ENCODE measurements at places on chromosomes 16 and 17.

DNA sequence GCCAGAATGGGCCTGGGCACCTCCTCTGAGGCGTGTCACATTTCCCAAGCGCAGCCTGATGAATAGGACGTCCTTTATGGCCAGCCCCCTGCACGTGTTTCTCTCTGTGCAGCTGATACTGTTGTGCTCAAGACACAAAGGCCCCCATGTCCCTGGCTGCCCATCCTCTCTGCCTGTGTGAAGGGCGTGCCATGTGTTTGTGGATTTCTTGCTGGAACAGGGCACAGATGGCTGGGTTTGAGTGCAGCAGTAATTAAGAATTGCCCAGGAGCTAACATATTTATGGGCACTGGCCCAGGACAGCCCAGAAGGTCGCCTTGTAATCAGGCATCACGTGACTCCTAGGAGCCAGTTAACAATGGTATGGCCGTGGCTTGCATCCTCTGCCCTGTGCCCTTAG, 181.1 kb downstream of the CCDC182 start:
- no peak for DNase-seq

DNA sequence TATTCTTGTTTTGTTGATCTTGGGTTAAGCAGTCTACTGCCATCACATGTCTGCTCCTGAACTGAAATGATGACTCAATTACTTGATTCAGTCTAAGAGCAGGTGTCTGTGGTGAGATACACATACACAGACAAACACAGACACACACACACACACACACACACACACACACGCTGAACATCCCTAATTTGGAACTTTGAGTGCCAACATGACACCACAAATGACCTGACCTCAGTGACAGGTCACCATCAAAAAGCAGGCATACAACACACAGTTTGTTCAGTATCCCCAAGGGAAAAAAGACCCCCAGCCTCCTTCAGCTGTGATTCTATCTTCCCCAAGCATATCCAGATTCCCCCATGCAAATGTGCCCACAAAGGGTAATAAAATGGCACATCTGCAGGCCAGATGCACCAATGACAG, 130.1 kb upstream of the TMEM97 start:
- DNase-seq: no peak

GRCh38 chr17:66711401-66711800, 123.5 kb upstream of the CACNG5 start:
- DNase-seq: no peak

DNA sequence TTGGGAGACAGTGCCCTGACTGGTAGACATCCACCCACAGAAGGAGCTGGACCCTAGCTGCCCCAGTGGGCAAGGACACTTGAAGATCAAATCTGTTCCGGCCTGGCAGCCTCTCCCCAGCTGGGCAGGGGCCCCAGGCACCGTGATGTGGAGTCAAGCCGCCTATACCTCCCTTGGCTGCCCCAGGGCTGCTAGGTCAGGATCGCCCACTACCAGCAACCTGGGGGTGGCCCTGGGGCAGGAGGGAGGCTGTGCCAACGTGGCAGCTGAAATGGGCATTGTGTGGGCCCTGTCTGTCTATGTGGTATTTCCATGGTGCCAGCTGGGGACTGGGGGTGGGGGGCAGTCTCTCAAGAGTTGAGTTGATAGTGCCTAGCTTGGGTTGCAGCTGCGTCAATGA, 941 bp downstream of the PDK2 start:
- no peak for DNase-seq

- no peak for DNase-seq
Measured at GRCh38 chr16:77289331-77289809, 90.2 kb downstream of the SYCE1L start.

- peak; percentile 25 for DNase-seq
Measured at GRCh38 chr17:77516902-77517301, 376.1 kb downstream of the SEC14L1 start.

DNA sequence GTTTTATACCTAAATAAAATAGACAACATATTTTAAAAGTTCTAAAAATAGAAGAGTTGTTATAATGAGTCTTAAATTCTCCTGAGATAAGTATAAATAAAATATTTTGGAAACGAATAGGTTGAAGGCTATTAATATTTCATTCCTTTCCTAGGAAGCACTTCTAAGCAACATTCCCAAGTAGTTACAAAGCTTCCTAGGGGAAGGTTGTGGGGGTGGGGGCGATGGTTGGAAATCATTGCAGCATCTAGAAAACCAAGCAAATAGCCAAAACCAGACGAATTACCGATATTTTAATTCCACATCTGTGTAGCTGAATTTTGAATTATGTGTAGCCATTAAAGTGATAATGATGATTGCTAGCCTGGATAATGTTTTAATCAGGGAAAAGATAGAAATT, 26.9 kb downstream of the PTRH2 start:
- no peak for DNase-seq

- DNase-seq: no peak
Measured at GRCh38 chr17:37643869-37644268, 623 bp upstream of the DDX52 start.

- DNase-seq: no peak
Measured at GRCh38 chr17:51079049-51079448, 41.6 kb downstream of the SPAG9 start.

GRCh38 chr17:42979511-42980273, at the start of gene PTGES3L:
PTGES3L (minus strand) TSS chr17:42980080; CDS start chr17:42980053, 27 bp downstream.
- DNase-seq: peak; percentile 84

- peak; percentile 67 for DNase-seq
Measured at GRCh38 chr17:77279448-77280303, 138.9 kb downstream of the SEC14L1 start.

- DNase-seq: no peak
Measured at GRCh38 chr16:85239239-85239638, 127.0 kb upstream of the CIBAR2 start.

GRCh38 chr17:7217113-7217987, 2.3 kb downstream of the DLG4 start:
- DNase-seq: peak; percentile 75

GRCh38 chr17:20254541-20254940, 212.8 kb downstream of the LGALS9B start:
- DNase-seq: no peak

DNA sequence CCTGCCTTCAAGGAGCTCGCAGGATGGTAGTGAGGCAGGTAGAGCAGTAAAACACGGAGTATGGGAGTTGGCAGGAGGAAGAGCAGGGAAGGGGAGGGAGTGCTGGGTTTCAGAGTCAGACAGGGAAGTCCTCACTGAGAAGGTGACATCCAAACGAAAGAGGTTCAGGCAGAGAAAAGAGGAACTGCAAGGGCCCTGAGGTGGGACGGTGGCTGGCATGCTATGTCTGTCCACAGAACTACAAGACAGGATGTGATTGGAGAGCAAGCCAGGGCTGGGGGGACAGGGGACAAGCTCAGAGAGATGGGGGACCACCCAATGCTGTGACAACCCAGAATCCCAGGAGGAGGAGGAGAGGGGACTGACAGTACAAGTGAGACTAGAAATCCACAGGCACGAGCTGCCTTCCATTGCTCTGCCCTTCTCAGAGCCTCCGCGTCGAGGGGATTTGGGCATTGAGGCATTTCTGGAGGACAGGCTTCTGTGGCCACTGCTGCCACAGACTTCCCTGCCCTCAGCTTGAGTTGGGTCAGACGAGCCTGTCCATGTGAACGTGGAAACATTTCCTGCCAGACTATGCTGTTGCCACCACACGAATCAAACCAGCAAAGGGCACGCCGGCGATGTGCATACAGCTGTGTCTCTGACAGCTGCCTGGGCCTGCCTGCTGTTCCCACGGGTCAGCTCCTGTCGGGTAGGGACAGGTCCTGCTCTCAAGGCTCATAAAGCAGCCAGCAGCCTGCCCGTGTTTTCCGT, 100.1 kb downstream of the RAB11FIP4 start:
- DNase-seq: no peak

DNA sequence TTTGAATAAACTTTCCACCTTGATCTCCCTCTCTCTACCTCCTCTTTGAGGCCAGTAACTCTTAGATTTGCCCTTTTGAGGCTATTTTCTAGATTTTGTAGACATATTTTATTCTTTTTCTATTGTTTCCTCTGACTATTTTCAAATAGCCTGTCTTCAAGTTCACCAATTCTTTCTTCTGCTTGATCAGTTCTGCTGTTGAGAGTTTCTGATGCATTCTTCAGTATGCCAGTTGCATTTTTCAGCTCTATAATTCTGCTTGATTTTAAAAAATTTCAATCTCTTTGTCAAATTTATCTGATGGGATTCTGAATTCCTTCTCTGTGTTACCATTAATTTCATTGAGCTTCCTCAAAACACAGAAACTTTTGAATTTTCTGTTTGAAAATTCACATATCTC, 257.5 kb downstream of the HAPSTR1 start:
- DNase-seq: no peak

GRCh38 chr17:74680213-74680612, 32.5 kb downstream of the CD300LF start:
- DNase-seq: no peak

GRCh38 chr17:80104321-80104955, 3.1 kb downstream of the GAA start:
- peak; percentile 55 for DNase-seq

DNA sequence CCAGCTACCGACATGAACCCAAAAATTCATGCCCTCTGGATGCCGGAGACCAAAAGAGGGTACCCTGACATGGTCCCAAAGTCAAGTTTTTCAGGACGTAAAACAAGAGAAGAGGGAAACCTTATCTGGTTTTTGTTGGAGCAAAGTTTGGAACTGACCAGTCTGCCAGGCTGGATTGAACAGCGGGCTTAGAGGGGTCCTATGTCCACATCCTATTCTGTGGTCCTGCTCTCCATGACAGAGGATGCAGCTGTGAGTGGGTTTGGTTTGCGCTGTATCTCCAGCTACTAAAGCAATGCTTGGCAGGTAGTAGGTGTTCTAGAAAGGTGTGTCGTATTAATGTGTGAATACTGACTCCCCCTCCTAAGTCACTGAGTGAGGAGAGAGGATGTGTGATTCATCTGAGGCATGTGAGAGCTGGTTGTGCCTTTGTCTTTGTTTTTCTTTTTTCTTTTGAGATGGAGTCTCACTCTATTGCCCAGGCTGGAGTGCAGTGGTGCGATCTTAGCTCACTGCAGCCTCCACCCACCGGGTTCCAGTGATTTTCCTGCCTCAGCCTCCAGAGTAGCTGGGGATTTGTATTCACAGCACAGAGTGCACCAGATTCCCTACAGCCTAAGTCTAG, 31.0 kb downstream of the PMM2 start:
- DNase-seq: no peak

DNA sequence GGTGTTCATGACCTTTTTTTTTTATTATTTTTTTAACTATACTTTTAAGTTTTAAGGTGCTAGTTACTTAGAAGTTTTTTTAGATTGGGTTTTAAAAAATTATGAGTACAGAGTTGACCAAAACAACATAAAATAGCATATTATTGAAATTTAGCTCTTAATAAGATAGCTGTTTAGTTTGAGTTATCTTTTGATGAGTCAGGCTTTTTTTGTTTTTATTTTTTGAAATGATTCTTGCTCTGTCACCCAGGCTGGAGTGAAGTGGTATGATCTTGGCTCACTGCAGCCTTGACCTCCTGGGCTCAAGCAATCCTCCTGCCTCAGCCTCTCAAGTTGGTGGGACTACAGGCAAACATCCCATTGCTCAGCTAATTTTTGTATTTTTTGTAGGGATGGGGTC, 13.6 kb downstream of the ZNF750 start:
- no peak for DNase-seq

DNA sequence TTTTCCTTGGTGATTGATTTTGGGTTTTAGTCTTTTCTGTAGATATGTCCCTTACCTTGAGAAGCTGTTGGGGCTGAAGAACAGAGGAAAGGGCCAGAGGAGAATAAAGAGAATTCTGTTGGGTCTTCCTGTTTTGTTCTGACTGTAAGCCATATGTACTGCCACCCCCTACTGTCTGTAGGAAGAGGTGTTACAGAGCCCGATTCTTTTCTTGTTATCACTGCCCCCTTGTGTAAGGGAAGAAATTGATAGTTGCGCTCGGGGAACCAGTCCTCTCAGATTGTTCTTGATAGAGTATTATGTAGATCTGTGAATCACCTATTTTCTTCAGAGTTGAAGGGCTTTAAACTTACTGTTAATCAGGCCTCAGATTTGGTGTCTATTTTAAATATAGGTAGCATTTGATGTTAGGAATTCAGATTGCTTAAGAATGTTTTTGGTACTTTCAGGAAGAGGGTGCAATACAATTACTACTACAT, 2.4 kb downstream of the TANC2 start:
- DNase-seq: peak; percentile 74

GRCh38 chr16:5216441-5217080, 119.0 kb upstream of the EEF2KMT start:
- no peak for DNase-seq

GRCh38 chr17:19302791-19303331, 59.7 kb downstream of the B9D1 start:
- DNase-seq: no peak

GRCh38 chr17:82981141-82981730, 98.2 kb upstream of the METRNL start:
- DNase-seq: no peak

DNA sequence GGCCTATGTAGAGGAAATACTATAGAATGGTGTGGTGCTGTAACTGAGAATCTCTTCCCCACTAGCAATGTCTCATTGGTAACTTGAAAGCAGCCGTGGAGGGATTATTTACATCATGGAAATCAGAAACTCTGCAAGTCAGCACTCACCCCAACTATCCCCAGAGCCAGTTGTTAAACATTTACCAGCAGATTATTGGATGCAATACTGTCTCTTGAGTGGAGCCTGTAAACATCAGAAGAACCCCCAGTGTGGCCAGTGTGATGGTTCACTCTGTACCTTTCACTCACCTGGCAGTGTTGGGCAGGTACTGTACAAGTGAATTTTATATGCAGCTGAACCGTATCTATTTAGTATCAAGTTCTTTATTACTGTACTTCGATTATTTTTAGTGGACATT, 299.8 kb upstream of the SALL1 start:
- no peak for DNase-seq

- DNase-seq: no peak
Measured at GRCh38 chr16:3292604-3293003, 9.3 kb downstream of the ZNF263 start.

- DNase-seq: no peak
Measured at GRCh38 chr16:49699841-49700175, 156.1 kb downstream of the ZNF423 start.

- peak; percentile 14 for DNase-seq
Measured at GRCh38 chr17:67260170-67260987, 15.4 kb upstream of the HELZ start.

Data from H9 (cell line).